ENCODE measurements at places on chromosomes 5 and 9. TPM values are rescaled to one million over a fixed set of nuclear protein-coding genes. Genes with fewer than 3 reads are reported as not detected.

The TSSK1B gene
- not detected for total RNA-seq

The ACTBL2 gene
- total RNA-seq = 0.56 TPM

The SGCD gene
- total RNA-seq = 0.08 TPM

The ADGRD2 gene
- not detected for total RNA-seq
